Astrocyte (in vitro differentiated cells and primary cell): ENCODE measurements at places on chromosomes 5 and 9. TPM values are rescaled to one million over a fixed set of nuclear protein-coding genes. Genes with fewer than 3 reads are reported as not detected.

Gene SPATA31A1
- not detected in 2 replicates for total RNA-seq

DNA sequence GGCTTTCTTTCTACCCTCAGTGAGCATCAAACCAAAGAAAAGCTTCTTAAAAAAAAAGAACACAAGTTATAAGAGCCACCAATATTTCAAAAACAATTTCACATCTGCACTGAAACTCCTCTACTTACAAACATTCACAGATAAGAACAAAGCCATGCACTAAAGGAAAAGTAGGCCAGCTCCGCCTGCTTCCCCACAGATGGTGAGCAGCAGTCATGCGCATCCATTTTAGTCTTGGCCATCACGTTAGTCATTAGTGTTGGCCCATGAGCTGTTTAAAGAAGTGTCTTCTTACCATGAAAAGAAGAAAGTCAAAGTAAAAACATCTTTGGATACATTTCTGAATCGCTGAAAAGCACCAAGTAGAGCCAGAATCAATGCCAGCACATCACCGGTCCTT lies 40.0 kb upstream of the SMIM23 start:
- no peak for DNase-seq
- H3K27me3 ChIP-seq: no peaks in the 10 kb centered on the region
- H3K4me3 ChIP-seq: no peak overlapping the region
- no peaks in the 10 kb centered on the region for H3K36me3 ChIP-seq
- H3K4me1 ChIP-seq: no peaks in the 10 kb centered on the region

- H3K4me3 ChIP-seq: no peak overlapping the region
- no peaks in the 10 kb centered on the region for H3K4me1 ChIP-seq
- H3K36me3 ChIP-seq: no peaks in the 10 kb centered on the region
- no peaks in the 10 kb centered on the region for H3K27me3 ChIP-seq
- H3K27ac ChIP-seq: no peak overlapping the region
- no peak for DNase-seq
Observed at GRCh38 chr5:75020016-75020656, 32.2 kb downstream of the GCNT4 start.

GRCh38 chr5:8234179-8234770 lies 365.3 kb downstream of the MTRR start:
- no peak for DNase-seq
- H3K27me3 ChIP-seq: no peaks in the 10 kb centered on the region
- no peaks in the 10 kb centered on the region for H3K36me3 ChIP-seq
- no peak overlapping the region for H3K4me3 ChIP-seq
- no peaks in the 10 kb centered on the region for H3K4me1 ChIP-seq

DNA sequence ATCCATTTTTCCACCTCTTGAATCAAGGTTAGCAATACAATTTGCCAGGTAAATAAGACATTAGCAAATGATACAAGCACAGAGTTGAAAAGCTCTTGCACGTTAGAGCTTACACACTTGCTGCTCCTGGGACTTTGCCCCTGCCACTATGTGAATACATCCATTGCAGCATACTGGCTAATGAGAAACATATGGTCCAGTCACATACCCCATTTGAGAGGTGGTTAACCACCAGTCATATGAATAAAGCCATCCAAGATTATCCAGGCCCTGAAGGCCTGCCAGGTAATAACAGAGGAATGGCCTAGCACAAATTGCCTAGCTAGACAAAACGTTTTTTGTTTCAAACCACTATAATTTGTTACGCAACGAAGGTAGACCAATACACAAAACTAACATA lies 45.8 kb upstream of the FTMT start:
- H3K4me1 ChIP-seq: no peaks in the 10 kb centered on the region
- no peak overlapping the region for H3K4me3 ChIP-seq
- H3K27me3 ChIP-seq: no peaks in the 10 kb centered on the region

- no peaks in the 10 kb centered on the region for H3K27me3 ChIP-seq
- no peak overlapping the region for H3K4me3 ChIP-seq
- no peaks in the 10 kb centered on the region for H3K4me1 ChIP-seq
Observed at GRCh38 chr5:180423133-180423532, 70.0 kb upstream of the GFPT2 start.

GRCh38 chr5:95069021-95069420 lies 215.9 kb downstream of the MCTP1 start:
- DNase-seq: no peak
- H3K4me3 ChIP-seq: no peak overlapping the region
- H3K27me3 ChIP-seq: no peaks in the 10 kb centered on the region
- H3K27ac ChIP-seq: no peak overlapping the region

Gene HRCT1
- 0.39 and 0.62 TPM in 2 replicates for total RNA-seq

GRCh38 chr9:35847792-35848572 lies 19.0 kb downstream of the TMEM8B start:
- peaks cover 28% of the 10 kb centered on the region for H3K4me1 ChIP-seq
- no peaks in the 10 kb centered on the region for H3K27me3 ChIP-seq
- H3K27ac ChIP-seq: peak overlapping the region; percentile 36
- peak; percentile 95 for DNase-seq
- no peak overlapping the region for H3K4me3 ChIP-seq
- no peaks in the 10 kb centered on the region for H3K36me3 ChIP-seq

- H3K4me1 ChIP-seq: no peaks in the 10 kb centered on the region
- no peak overlapping the region for H3K4me3 ChIP-seq
- H3K27me3 ChIP-seq: peaks cover 15% of the 10 kb centered on the region
- no peak overlapping the region for H3K27ac ChIP-seq
- H3K36me3 ChIP-seq: no peaks in the 10 kb centered on the region
Observed at GRCh38 chr5:1299511-1299850, 4.6 kb upstream of the TERT start.

GRCh38 chr9:18905883-18906629 lies 127.0 kb downstream of the SAXO1 start:
- no peaks in the 10 kb centered on the region for H3K27me3 ChIP-seq
- peaks cover 11% of the 10 kb centered on the region for H3K36me3 ChIP-seq
- peak overlapping the region; percentile 83 for H3K27ac ChIP-seq
- no peak overlapping the region for H3K4me3 ChIP-seq

DNA sequence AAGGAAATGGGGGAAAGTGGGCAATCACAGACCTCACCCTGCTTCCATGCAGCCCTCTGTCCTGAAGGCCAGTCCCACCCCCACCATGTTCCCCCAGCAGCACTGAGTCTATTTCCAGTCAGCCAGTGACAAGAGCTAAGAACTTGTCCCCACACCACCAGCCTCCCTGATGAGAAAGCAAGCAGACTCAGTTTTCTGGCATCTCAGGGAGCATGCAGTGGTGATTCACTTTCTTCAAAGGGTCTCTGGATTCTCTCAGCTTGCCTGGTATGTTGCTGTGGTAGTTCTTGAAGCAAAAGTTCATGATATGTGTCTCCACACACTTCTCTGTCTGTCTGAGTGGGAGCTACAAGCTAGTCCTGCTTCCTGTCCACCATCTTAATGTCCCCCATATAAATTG lies 799.9 kb upstream of the TYRP1 start:
- peaks cover 6% of the 10 kb centered on the region for H3K4me1 ChIP-seq
- no peaks in the 10 kb centered on the region for H3K27me3 ChIP-seq
- peak; percentile 37 for DNase-seq
- H3K4me3 ChIP-seq: no peak overlapping the region
- no peaks in the 10 kb centered on the region for H3K36me3 ChIP-seq
- H3K27ac ChIP-seq: peak overlapping the region; percentile 26

DNA sequence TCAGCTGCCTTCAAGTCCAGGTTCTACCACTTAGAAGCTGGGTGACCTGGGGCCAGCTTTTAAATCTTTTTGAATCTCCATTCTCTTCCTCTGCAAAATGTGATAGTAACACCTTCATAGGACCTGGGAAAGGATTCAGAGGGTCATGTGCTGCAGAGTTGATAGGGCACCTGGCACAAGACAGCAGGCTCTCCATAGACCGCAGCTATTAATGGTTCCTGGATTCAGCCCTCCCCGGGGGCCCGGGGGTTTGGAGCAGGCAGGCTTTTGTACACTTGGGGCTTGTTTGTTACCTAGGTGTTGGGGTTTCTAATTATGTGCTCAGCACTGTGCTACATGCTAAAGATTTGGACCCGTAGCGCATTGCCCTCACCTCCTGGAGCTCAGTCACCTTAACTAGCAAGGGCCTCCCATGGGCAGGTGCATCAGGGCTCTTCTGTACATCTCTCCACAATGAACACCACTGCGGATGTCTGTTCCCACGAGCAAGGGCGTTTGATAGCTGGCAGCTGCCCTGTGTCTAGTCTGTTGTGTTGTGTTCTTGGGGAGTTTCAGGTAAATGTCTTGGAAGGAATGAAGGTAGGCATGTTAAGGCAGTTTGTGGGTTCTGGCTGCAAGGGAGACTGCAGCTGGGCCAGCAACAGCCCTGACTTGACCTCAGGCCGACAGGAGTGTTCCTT lies 12.1 kb downstream of the PRRC2B start:
- no peaks in the 10 kb centered on the region for H3K27me3 ChIP-seq
- H3K4me1 ChIP-seq: peaks cover 70% of the 10 kb centered on the region
- no peaks in the 10 kb centered on the region for H3K36me3 ChIP-seq
- peak overlapping the region; percentile 38 for H3K4me3 ChIP-seq

GRCh38 chr9:9560382-9561035 lies 1052.3 kb downstream of the PTPRD start:
- H3K27ac ChIP-seq: no peak overlapping the region
- no peak for DNase-seq
- H3K36me3 ChIP-seq: no peaks in the 10 kb centered on the region
- no peak overlapping the region for H3K4me3 ChIP-seq

GRCh38 chr5:137565450-137565849 lies 66.3 kb upstream of the SPOCK1 start:
- peak overlapping the region; percentile 63 for H3K27ac ChIP-seq
- H3K36me3 ChIP-seq: no peaks in the 10 kb centered on the region
- no peaks in the 10 kb centered on the region for H3K27me3 ChIP-seq
- H3K4me3 ChIP-seq: no peak overlapping the region
- H3K4me1 ChIP-seq: peaks cover 47% of the 10 kb centered on the region
- peak; percentile 76 for DNase-seq

DNA sequence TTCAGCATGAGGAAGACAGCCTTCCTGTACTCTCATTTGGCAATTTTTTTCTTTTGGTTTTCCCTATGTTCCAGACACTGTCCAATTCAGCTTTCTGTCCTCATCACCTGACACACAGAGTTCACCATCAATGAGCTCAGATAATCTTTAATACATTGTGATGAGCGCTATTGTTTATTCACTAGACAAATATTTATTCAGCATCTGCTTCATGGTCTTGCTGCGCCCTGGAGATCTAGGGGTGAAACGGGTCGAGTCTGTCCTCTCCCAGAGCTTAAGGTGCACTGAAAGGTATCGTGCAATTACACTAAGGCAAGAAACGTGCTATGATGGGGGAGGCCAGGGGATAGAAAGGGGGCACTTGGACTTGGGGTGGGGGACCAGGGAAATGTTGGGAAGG lies 281.6 kb downstream of the ZSWIM6 start:
- no peak overlapping the region for H3K27ac ChIP-seq
- no peak overlapping the region for H3K4me3 ChIP-seq
- DNase-seq: no peak
- no peaks in the 10 kb centered on the region for H3K36me3 ChIP-seq
- peaks cover 5% of the 10 kb centered on the region for H3K27me3 ChIP-seq
- peaks cover 4% of the 10 kb centered on the region for H3K4me1 ChIP-seq

- peak; percentile 41 for DNase-seq
- H3K27me3 ChIP-seq: peaks cover under 1% of the 10 kb centered on the region
- H3K36me3 ChIP-seq: no peaks in the 10 kb centered on the region
- no peak overlapping the region for H3K4me3 ChIP-seq
Observed at GRCh38 chr5:56075361-56075760, 80.6 kb upstream of the IL6ST start.

GRCh38 chr5:144196612-144197011 lies 25.9 kb downstream of the KCTD16 start:
- H3K27me3 ChIP-seq: no peaks in the 10 kb centered on the region
- no peak overlapping the region for H3K27ac ChIP-seq
- no peak overlapping the region for H3K4me3 ChIP-seq
- H3K36me3 ChIP-seq: no peaks in the 10 kb centered on the region

DNA sequence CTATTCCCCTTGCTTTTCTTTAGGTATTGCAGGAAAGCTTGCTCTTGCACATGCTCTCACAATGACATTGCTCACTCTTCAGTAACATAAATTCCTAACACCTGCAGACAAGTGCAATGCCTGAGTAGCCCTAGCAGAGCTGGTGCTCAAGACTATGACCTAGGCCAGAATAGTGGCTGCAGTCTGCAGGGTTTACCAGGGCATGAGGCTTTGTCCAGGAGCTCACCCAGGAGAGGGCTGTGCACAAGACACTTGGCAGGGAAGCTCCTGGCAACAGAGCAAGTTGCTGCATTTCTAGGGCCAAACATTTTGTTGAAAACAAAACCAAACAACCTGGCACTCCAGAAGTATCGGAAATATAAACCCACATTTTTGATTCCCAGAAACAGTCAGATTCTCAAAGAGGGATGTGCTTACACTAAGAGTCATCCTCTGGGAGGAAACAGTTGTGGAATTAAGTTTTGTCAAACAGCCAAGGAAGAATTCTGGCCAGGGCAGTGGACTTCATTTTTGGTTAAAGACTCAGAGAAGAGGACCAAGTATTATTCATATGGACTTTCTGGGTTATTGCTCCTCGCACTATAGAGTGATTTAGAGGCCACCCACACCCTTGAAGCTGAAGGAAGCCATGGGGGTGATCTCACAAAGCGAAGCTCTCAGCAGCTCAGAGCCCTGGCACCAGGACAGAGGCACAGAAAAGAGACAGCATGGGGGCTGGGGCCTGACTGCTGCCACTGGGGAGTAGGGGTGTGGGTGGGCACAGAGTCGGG lies 44.9 kb downstream of the MACROH2A1 start:
- peaks cover 36% of the 10 kb centered on the region for H3K4me1 ChIP-seq
- no peak overlapping the region for H3K4me3 ChIP-seq
- peak overlapping the region; percentile 34 for H3K27ac ChIP-seq

DNA sequence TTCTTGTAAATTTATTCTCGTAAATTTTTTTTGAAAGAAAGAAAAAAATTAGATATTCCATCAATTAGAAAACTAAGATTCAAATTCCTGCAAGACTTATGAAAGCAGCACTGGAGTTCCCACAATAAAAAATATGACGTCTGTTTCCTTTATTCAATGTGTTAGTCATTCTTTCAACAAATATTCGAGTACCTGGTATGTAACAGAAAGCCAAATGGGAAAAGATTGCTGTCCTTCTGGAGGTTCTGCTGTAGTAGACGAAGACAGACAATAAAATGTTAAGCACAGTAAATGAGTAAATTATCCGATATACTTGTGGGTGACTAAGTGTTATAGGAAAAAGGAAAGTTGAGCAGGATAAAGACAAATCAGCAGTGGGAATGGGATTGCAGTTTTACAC lies 92.2 kb downstream of the ADAMTSL1 start:
- no peaks in the 10 kb centered on the region for H3K27me3 ChIP-seq
- peak; percentile 93 for DNase-seq
- peaks cover 18% of the 10 kb centered on the region for H3K4me1 ChIP-seq
- no peak overlapping the region for H3K4me3 ChIP-seq
- no peaks in the 10 kb centered on the region for H3K36me3 ChIP-seq

Gene SLC6A18
- total RNA-seq: not detected in 2 replicates

Gene SLC36A2
- total RNA-seq: not detected in 2 replicates

Gene TLE1
- 23.6 and 29.6 TPM in 2 replicates for total RNA-seq

GRCh38 chr5:4640795-4641194 lies 499.3 kb upstream of the ADAMTS16 start:
- DNase-seq: peak; percentile 28
- H3K36me3 ChIP-seq: no peaks in the 10 kb centered on the region
- H3K27ac ChIP-seq: no peak overlapping the region
- H3K4me3 ChIP-seq: no peak overlapping the region
- no peaks in the 10 kb centered on the region for H3K27me3 ChIP-seq
- no peaks in the 10 kb centered on the region for H3K4me1 ChIP-seq

Gene MARCHF3
- 16.5 and 16.6 TPM in 2 replicates for total RNA-seq

GRCh38 chr5:109876941-109877669 lies 187.4 kb downstream of the MAN2A1 start:
- peak overlapping the region; percentile 43 for H3K4me3 ChIP-seq
- H3K27me3 ChIP-seq: no peaks in the 10 kb centered on the region
- H3K4me1 ChIP-seq: peaks cover 16% of the 10 kb centered on the region
- no peaks in the 10 kb centered on the region for H3K36me3 ChIP-seq
- peak overlapping the region; percentile 79 for H3K27ac ChIP-seq
- peak; percentile 89 for DNase-seq

Gene LYSMD3
- total RNA-seq: 25.4 and 26.9 TPM in 2 replicates

GRCh38 chr9:136720251-136720897 lies 8.0 kb downstream of the DIPK1B start:
- H3K27ac ChIP-seq: no peak overlapping the region
- peaks cover 21% of the 10 kb centered on the region for H3K4me1 ChIP-seq
- no peak overlapping the region for H3K4me3 ChIP-seq
- no peaks in the 10 kb centered on the region for H3K27me3 ChIP-seq
- no peak for DNase-seq
